ENCODE measurements at places on chromosomes 6 and 20.

- DNase-seq, result no peak
These were observed 6.0 kb upstream of the LATS1 start for GRCh38 chr6:149723771-149724417.

DNA sequence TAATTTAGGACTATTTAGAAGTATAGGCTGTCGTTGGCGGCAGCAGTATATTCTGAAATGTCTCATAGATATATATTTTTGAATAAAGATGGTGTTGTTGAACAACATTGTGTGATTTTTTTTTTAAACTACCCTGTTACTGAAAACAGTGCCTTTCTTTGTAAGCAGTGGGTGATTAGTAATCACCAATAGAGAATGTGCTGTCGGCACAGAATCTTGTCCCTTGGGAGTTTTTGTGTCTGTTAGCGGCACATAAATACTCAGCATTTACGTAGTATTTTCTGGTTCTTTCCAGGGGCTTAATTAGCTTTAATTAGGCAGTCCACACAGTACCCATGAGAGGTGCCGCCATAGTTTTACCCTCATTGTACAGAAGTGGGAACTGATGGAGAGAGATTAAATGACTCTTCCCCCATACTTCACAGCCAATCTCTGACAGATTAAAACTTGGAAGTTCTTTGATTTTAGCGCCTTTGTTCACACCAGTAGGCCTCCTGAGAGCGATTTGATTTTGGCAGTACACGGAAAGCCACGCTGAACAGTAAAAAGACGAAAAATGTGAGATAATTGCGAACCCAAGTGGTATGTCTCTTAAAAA is 58.8 kb downstream of the RPRD1B start:
- no peak for DNase-seq

GRCh38 chr6:15549371-15549770 is 113.5 kb downstream of the DTNBP1 start:
- no peak for DNase-seq

- DNase-seq, result no peak
These were observed 28.4 kb downstream of the TFEB start for GRCh38 chr6:41706876-41707564.

GRCh38 chr6:12354499-12354898 is 64.3 kb downstream of the EDN1 start:
- DNase-seq, result no peak

- DNase-seq, result no peak
These were observed 87.2 kb downstream of the PDE7B start for GRCh38 chr6:135938576-135939207.

GRCh38 chr20:891058-891705 is 25.0 kb downstream of the ANGPT4 start:
- no peak for DNase-seq

GRCh38 chr6:17033746-17034145 is 68.1 kb upstream of the STMND1 start:
- DNase-seq, result no peak

- DNase-seq, result no peak
These were observed 27.2 kb downstream of the SLC16A10 start for GRCh38 chr6:111114482-111114881.

GRCh38 chr6:5072440-5072839 is 12.7 kb upstream of the PPP1R3G start:
- DNase-seq, result no peak

DNA sequence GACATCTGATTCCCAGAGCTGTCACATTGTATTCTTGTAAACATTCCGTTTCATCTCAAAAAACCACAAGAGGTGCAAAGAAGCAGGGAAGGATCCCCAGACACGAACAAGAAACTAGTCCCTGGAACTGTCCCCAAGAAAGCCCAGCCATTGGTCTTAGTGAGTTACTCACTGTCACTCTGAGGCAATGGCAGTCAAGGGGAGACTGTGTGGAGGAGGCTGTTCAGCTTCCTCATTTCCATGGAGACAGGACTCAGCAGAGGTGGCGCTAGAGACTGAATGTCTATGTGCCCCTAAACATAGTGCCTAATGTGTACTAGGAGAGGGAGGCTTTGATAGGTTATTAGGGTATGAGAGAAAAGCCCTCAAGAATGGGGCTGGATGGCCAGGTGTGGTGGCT is 11.1 kb downstream of the ULBP1 start:
- DNase-seq, result no peak

DNA sequence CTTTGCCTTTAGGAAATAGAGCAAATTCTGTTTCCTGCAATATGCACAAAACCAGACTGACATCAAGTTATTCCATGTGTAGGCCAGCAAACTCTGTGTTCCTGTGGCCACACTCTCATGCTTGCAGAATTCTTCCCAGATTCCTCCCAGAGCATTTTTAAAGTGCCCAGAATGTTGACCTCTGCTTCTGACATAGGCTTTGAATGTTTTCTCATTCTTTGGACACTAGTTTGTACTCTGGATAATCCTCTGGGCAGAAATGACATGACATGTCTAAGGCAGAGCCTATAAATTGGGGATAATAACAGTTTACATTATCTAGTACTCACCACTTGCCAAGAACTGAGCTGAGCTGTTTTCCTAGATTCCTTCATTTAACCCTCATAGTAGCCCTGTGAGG is 9.2 kb upstream of the EFHC1 start:
- no peak for DNase-seq

DNA sequence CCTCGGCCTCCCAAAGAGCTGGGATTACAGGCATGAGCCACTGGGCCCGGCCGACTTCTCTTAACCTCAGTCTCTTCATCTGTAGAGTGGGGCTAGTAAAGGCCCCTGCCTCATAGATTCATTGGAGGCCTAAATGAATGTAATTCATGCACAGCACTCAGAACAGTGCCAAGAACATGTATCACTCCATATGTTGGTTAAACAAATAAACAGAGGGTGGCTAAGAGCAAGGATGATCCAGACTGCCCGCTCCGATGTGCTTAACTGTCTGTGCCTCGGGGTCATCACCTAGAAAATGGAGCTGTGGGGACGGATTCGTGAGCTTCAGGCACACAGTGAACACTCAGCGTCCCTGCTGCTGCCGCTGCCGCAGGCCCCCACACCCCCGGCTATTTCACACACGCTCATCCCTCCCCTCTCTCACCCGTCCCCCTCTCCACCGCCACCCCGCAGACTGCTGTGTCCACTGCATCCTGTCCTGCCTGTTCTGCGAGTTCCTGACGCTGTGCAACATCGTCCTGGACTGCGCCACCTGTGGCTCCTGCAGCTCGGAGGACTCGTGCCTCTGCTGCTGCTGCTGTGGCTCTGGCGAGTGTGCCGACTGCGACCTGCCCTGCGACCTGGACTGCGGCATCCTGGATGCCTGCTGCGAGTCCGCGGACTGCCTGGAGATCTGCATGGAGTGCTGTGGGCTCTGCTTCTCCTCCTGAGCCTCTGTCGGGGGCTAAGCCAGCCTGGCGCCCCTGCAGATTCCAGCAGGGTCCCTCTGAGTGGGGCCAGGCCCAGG is 14.8 kb downstream of the MDFI start:
- DNase-seq, result no peak

DNA sequence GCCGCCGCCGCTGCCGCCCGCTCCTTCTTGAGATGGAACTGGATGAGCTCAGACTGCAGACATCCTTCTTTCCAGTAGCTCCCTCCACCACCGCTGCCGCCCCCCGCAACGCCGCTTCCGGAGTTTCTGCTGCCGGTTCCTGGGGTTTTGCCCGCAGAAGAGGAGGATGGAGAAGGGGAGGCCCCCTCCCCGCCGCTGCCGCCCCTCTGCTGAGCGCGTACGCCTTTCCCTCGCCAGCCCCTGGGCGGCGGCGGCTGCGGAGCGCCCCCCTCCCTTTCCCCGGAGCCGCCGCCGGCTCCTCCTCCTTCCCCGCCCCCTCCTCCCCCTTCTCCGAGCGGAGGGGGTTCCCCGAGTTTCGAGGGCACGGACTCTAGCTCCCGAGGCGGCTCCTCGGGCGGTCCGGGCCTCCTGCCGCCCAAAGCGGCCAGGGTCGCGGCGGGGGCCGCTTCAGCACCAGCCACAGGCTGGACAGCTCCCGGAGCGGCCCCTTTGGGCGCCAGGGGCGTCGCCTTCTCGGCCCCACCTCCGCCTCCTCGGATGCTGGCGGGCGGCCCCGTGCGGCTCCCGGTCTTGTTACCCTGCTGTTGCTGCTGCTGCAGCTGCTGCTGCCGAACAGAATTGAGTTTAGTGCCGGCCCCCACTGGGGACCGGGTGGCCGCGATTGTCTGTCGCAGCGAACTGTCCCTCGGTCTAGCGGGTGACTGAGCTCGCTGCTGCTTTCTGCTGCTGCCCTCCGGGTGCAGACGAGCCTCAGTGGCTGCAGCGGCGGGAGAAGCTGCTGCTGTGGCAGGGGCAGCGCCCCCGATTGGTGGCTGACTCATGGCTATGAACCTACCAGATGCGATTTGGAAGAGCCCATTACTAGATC is 3.1 kb downstream of the MTCL3 start:
- no peak for DNase-seq

DNA sequence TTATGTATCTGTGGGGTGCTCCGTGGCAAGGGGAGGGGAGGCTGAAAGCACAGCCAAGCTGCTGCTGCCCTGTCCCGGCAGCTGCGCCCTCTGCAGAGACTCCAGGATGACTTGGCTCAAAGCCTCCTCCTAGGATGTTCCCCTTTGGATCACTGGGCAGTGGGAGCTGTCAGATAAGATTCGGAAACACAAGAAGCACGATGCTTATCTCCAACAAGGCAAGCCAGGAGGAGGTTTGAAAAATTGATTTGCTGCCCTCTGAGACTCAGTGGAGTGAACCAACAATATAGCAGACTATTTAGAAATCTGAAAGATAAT is 776.4 kb downstream of the C6orf118 start:
- no peak for DNase-seq

DNA sequence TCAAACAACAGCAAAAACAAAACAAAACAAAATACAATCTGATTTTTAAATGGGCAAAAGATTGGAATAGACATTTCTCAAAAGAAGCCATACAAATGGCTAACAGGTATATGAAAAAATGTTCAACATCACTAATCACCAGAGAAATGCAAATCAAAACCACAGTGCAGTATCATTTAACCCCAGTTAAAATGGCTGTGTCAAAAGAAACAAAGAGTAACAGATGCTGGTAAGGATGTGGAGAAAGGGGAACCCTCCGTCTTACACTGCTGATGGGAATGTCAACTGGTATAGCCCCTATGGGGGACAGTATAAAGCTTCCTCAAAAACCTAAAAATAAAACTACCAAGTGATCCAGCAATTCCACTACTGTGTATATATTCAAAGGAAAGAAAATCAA is 10.9 kb upstream of the NELFCD start:
- DNase-seq, result no peak

DNA sequence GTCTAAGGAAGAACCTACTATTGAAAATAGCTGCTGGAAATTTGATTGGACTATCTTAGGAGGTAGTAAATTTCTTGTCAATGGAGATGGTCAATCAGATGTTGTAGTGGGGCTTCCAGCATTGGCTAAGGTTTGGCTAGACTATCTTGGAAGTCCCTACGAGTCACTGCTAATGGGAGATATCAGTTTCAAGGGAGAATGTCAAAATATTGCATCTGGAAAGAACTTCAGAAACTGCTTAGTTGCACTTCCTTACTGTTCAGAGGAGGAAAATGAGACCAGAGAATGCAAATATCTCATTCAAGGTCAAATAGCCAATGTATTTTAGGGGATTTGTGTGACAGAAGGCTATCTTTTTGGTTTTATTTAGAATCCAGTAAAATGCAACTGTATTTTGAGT is 53.5 kb upstream of the CCN2 start:
- no peak for DNase-seq

GRCh38 chr20:18705490-18705889 is 108.1 kb upstream of the SCP2D1 start:
- DNase-seq, result no peak

- DNase-seq, result no peak
These were observed 52.9 kb downstream of the TRMT11 start for GRCh38 chr6:126039284-126039683.

GRCh38 chr6:142763205-142763604 is 181.8 kb downstream of the HIVEP2 start:
- DNase-seq, result no peak

DNA sequence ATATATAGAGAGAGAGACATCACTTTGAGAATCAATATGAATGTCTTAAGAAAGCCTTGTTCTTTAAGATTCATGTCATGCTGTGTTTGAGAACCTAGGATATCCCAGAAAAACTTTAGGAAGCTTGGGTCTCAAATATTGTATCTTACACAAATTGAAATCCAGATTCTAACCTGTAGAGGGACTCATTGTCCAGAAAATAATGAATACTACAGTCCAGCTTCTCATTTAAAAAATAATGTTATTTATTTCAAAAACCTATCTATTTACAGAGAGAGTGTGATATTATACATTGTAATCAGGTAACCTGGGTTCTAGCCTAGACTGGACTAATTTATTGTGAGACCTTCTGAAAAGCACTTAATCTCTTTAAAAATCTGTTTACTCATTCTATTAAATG is 4.2 kb downstream of the RFX6 start:
- no peak for DNase-seq

GRCh38 chr6:12051861-12052368 is 39.8 kb downstream of the HIVEP1 start:
- DNase-seq, result no peak

- DNase-seq, result no peak
These were observed 36.2 kb upstream of the ADTRP start for GRCh38 chr6:11814819-11815218.

DNA sequence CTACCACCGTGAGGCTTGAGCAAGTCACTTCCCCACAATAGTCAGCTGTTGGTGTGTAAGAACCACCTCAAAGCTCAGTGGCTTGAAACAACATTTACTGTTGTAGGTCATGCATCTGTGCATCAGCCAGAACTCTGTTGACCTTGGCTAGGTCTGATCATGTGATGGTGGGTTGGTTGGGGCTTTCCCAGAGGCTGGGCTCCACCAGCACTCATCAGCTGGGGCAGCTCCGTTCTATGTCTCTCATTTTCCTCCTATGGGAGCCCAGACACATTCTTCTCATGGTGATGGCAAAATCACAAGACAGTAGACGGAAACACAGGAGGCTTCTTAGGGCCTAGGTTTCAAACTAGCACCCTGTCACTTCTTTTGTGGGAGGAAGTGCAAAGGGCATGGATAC is 42.8 kb upstream of the PSMF1 start:
- DNase-seq, result no peak

GRCh38 chr20:14721926-14722452 is 384.6 kb upstream of the FLRT3 start:
- no peak for DNase-seq

- DNase-seq, result no peak
These were observed 113.1 kb downstream of the ADAT2 start for GRCh38 chr6:143337201-143337949.

- DNase-seq, result peak; percentile 38
These were observed 48.1 kb downstream of the KCNS1 start for GRCh38 chr20:45052698-45053429.

DNA sequence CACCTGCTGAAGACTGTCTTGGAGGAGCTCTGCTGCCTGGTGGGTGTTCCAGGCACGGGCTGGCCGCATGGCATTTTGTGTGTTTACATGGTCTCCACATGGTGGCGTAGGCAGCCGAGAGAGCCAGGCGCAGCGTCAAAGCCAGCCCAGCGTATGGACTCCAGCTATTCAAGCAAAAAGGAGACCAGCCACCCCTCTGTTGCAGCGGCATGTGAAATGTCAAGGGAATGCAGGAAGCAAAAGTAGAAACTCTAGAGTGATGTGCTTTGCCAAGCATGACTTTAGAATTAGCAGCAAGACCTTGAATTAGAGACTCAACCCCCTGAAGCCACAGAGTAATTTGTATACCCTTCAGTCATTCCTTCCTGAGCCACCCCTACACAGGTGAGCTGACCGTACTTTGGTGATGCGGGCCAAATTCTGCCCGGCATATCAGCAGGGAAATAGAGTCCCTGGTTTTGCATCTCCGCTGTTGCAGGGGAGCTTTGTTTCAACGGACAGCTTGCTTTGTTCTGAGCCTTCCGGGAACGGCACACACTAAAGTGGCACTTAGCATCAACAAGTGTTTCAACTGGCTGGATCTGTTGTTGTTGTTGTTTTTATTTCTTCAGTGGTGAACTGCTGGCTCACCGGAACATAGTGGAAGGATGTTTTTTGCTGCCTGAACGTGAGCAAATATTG is 48.5 kb downstream of the FNDC1 start:
- no peak for DNase-seq

Measured in NCI-H2029 treated with DMSO at 0.1 percent for 48 hours (cell line).